ENCODE measurements at places on chromosomes 1 and 21.

DNA sequence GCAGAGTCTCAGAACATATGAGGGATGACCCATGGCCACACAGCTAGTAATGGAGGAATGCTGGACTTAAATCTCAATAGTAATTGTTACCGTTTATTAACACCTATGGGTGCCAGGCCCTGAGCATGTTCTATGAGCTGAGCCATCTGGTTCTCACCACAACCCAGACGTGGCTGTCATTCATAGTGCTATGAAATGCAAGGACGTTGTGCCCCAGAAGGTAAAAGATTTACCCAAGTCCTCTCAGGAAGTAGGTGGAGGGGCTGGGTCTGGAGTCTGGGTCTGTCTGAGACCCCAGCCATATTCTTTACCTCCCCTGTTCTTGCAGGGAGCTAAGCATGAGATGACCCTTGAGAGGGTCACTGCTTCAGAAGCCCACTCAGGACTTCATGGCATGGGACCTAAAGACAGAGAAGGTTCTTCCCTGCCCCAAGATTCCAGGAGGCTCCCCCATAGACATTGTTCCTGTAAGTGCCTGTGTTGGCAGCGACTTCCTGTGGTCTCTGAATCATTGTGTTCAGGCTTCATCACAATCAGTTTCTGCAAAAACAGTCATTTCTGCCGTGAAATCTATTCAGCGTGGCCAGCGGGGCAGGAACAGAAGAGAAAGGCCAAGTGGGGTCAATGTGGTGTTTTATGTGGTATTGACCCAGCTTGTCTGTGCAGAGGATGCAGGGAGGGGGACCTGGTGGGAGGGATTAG is 475.4 kb downstream of the PTPRU start:
- DNase-seq, result no peak

DNA sequence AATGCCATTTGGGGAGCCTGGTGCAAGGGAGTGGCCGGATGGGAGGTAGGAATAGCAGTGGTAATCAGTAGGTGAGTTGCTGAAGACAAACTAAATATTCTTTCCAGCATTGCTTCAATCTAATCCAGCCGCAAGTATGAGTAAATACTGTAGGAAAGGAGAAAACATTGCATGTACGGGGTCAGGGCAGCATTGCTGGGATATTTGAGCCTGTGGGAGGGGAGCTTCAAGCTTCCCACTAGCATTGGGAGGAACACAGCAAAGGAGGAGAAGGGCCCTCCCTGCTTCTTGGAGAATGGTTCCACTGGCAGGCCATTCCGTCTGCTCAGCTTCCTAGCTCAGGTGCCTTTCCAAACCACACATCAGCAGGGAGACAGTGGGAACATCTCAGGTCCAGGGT is 15.2 kb downstream of the CAPN2 start:
- no peak for DNase-seq

- DNase-seq, result no peak
These were observed 2.4 kb downstream of the RAP1GAP start for GRCh38 chr1:21666576-21667320.

GRCh38 chr1:110057963-110058518 is 12.4 kb downstream of the ALX3 start:
- no peak for DNase-seq

- DNase-seq, result no peak
These were observed 21.9 kb upstream of the NBL1 start for GRCh38 chr1:19622204-19622603.

DNA sequence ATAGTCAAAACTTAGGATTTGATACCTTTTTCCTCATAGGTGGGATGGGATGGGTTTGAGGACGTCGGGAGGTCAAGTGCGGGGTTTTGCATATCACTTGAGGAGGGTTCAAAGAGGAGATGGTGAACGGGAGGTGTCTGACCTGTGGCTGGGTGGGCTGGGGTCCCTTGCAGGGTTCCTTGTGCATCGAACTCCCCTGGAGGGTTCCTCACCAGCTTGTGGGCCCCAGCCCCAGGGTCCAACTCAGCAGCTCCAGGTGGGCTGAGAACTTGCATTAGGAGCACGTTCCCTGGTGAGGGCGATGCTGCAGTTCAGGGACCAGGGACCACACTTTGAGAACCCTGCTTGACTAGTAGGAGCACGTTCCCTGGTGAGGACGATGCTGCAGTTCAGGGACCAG is 23.2 kb downstream of the TRPM2 start:
- DNase-seq, result no peak

GRCh38 chr1:221947731-221948130 is 205.8 kb upstream of the DUSP10 start:
- no peak for DNase-seq

DNA sequence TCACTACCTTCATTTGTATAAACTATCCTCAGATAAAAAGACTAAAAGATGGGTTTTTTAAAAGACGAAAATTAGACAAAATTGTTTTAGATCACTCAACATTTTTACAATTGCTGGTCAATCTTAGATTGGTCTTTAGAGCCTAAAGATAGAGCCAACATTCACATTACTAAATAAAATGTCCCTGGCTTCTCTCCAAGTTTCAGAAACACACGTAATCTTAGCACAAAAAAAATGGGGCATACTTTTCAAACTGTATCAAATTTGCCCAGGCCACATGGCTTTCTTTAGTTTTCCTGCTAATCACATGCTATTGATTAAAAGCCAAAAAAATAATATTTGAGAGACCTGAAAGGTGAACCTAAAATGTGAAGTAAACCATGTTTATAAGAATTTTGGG is 288.1 kb downstream of the DPYD start:
- DNase-seq, result no peak

DNA sequence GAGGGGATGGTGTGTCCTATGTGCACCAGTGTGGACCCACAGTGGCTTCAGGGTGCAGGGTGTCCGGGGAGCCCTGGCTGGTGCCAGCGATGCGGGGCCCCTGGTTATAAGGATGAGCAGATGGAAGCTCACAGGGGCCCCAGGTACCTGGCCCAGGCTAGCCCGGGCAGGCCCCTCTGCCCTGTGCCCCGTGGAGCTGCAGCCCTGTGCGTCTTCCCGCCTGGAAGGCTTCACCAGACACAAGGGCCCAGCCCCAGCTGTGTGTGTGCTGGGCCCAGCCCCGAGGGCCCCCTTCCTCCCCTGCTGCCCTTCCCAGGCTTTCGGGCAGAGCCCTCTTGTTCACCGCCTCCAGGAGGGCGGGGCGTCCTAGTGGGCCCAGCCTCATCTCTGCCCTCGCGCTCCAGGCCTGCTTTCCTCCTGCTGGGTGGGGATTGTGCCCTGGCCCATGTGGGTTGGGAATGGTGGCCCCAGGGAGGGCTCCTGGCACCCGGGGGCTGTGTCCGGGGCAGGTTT is 15.9 kb downstream of the PFKL start:
- no peak for DNase-seq

DNA sequence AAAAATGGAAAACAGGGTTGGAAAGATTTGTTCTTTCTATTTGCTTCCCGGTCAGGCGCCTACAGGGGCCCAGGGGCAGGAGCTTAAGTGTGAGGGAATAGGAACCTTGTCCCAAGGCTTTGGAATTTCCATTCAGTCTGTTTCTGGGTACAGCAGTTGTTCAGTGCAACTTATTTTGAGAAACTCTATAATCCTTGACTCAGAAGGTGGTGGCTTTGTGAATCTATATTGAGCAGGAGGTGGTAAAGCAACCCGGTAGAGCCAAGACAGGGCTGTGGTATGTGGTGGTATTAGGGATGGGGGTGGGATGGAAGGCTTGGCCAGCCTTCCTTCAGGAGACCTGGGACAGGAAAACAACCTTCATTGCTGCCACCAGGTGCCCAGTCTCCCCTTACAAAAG is 20.0 kb downstream of the GJA5 start:
- DNase-seq, result no peak

GRCh38 chr1:46820560-46821060 is 21.8 kb downstream of the CYP4B1 start:
- DNase-seq, result no peak
